ENCODE measurements at places on chromosomes 7 and 10.

DNA sequence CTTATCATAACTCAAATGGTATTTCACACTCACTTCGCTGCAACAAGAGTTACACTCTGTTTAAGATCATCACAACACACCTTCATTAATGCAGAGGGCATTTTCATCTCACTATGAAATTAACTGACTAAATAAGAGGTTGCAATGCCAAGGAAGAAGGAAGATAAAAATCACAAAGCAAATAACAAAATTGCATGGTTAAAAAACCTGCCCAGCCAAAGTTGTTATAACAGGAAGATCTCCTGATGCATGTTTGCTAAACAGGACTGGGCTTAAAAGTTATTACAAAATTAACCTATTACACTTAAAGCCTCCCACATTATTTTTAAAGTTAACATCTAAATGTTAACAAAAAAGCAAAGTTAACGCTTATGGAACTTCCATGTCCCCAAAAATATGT, 11.8 kb downstream of the FAM13C start:
- no peak for DNase-seq

DNA sequence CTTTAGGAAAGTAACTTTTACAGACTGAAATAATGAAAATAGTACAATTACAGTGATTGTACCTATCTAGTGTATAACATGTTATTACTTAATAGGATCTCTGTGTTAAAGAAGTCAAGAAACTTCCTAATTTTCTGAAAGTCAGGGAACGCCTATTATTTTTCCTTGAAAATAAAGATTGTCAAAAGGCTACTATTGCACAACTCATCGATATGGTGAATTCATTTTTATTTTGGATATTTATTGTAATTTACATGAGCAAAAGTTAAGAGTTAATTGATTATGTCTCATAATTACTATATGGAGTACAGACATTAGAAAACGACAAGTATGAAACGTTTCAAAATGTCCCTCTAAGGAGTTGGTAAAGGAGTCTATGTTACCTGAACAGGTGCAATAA, 12.8 kb downstream of the MINDY3 start:
- no peak for DNase-seq

DNA sequence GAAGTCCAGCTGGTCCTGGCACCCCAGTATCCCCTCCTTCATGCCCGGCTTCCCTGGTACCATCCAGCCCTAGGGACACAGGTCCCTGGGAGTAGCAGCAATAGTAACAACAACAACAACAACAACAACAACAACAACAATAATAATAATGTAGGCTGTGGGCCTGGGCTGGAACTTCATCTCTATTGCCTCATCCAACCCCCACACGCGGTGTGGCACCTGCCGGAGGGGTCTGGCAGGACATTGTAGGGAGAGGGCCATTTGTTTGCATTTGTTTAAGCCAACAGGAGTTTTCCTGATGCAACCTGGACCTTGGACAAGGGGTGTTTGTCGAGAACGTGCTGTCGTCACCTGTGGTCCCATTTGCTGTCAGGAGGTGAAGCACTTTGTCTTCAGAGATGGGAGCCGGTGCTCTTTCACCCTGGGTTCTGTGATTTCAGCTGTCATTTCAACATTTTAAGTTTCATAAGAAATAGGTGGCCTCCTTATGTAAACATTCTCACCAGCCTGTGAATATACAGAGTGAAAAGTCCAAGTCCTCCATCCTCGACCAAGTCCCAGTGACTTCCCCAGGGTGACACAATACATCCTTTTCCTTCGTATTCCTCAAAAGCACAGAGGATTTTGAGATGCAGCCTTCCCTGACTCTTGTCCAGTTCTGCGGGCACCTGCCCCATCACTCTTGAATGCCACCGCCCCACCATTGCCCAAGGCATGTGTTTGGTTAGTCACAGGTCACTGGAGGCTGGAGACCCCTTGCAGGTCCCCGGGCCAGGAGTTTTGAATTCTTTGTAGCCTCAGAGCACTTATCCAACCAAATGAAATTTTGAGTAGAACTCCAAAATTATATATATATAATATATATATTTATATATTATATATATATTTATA, 9.2 kb downstream of the LHPP start:
- DNase-seq: no peak

GRCh38 chr10:95588025-95588424, 26.9 kb upstream of the SORBS1 start:
- no peak for DNase-seq

- no peak for DNase-seq
These were observed 1.3 kb upstream of the ITPRIP start for GRCh38 chr10:104339469-104340110.

DNA sequence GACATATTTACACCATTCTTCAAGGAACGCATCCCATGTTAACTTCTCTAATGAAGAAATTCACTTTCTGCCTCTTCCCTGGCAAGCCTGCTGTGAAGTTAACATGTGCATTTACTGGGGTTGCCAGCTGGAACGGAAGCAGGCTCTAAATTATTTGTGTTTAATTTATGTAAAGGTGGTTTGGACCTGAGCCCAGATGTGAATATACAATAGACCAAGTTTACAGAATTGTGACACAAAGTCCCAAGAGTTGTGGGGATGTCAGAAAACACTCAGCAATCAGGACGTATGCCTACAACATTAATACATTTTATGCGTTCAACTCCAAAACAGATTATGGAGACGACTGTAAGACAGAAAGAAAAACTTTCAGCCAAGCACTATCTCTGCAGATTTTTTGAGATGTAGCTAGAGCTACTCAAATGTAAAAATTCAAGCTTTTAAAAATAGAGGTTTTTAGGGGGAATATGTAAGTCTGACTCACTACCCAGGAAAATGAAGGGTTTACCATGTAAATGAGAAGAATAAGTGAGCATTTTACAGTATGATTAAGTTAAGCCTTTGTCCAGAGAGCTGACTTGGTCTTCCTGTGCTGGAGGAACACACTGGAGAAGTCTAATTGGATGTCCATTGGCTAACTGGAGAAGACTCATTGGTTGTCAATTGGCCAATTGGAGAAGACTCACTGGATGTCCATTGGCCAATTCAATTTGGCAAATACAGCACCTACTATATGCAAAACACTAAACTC, 19.5 kb downstream of the NRP1 start:
- DNase-seq: no peak

- no peak for DNase-seq
These were observed 15.6 kb downstream of the FOXL3 start for GRCh38 chr7:305410-306151.

GRCh38 chr7:3893151-3893788, 592.2 kb downstream of the SDK1 start:
- no peak for DNase-seq

- DNase-seq: no peak
These were observed 323.4 kb downstream of the PARD3 start for GRCh38 chr10:34491678-34492077.

DNA sequence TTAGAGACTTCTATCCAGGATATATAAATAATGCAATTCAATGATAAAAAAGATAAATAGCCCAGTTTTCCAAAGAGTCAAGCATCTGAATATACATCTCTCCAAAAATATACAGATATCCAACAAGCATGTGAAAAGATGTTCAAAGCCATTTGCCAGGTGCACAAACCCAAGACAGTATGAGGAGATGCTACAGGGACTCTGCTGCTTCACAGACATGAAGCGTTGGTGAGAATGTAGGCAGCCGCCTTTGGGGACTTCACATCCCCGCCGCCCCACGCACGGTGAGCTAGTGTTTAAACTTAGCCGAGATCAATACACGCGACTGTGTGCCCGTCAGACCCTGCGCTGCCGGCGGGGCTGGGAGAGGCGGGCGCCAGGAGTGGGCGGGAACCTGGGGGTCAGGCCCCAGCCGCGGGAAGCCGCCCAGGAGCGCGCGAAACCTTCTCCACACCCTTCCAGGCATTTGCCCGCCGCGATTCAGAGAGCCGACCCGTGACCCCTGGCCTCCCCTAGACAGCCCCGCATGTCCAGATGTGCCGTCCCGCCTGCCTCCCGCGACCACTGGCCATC, 927 bp upstream of the ALOX5 start:
- DNase-seq: no peak

DNA sequence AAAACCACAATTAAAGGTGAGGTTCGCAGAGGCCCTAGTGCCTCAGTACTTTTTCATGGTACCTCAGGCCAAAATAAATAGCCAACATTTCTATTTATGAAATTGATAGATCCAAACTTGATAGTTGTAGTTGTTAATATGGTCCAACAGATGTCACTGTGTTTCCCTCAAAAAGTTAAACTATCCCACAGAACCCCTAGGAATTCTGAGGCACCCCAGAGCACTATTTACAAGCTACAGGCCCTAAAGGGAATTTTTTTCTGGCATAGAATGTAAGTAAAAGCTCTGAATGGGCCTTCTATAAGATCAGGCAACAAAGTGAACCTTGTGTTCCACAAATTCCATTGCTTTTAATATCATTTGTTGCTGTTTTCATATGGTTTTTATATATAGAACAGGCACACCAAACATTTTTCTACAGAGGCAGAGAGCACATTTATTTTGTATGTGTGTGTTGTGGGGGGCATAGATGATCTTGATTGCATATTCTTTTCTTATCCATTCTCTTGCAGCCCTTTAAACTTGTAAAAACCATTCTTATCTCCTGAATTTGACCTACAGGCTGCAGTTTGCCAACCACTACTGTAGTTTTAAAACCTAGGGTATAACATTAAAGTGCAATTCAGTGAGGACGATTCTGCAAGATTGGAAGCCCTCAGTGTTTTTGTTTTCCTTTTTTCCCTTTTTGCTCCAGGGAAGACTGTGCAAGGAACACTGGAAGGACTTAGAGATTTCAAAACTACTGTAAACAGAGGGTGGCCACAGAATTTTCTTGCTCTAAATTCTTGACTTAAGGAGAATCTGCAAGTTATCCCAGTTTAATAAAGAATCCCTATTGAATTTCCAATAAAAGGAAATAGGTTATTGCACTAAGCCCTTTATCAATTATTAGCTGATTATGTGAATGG, 3.5 kb upstream of the ARL4A start:
- DNase-seq: no peak

GRCh38 chr10:47023237-47024045, 112.2 kb downstream of the PTPN20 start:
- no peak for DNase-seq

DNA sequence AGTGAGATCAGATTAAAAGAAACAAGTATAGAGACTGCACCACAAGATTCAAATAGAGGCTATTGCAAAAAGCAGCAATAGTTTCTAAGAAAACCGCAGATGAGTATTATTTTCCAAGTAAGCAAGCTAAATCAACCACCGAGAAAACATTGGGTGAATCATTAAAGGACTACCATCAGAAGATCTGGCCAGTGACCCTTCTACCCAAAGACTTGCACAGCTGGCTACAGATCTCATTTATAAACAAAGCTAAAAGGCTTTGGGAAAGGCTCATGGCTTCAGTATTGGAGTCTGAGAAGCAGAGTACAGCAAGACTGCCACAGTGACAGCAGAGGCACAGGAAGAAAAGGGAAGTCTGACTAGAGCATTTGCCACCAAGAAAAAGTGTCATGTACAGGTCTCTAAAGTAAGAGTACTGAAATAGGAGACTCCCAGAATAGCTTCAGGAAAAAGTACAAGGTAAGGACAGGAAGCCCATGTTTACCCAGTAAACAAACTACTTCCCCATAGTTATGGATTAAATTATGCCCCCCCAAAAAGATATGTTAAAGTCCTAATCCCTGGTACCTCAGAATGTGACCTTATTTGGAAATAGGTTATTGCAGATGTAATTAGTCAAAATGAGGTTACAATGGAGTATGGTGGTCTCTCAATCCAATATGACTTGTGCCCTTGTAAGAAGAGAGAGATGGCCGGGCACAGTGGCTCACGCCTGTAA, 19.0 kb downstream of the STEAP1 start:
- no peak for DNase-seq

GRCh38 chr10:11510736-11511135, 100.7 kb downstream of the USP6NL start:
- no peak for DNase-seq

GRCh38 chr7:16562456-16563220, 36.0 kb downstream of the LRRC72 start:
- DNase-seq: no peak

- DNase-seq: no peak
These were observed 49.9 kb downstream of the MKX start for GRCh38 chr10:27695706-27696105.

GRCh38 chr10:52283174-52283573, 30.9 kb upstream of the DKK1 start:
- no peak for DNase-seq

- no peak for DNase-seq
These were observed 5.9 kb upstream of the LRMDA start for GRCh38 chr10:75425291-75426079.
